Iris pigment epithelial cell (primary cell): ENCODE measurements at places on chromosomes 3 and 15.

GRCh38 chr15:65189102-65189740 lies 4.1 kb upstream of the CLPX start:
- DNase-seq = peak; percentile 47

- DNase-seq = no peak
Measured at GRCh38 chr3:33152363-33153360, 38.8 kb downstream of the CRTAP start.

DNA sequence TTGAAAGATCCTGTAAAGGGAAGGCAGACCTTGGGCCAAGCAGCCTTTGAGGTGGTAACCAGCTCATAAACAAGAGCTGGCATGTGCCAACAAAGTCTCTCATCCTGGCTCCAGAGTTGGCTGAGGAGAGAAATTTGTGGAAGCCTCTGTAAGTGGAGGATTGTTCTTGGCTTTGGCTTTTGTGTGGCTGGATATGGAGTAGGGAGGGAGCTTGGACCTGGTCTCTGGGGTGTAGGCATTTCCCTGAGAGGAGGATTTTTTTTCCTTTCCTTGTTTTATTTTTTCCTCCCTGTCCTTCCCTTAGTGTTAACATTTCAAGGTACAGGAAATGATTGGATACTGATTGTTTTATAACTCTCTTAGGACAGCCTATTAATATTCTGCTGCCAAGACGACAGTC lies 60.8 kb downstream of the ZNF609 start:
- DNase-seq = no peak

- DNase-seq = no peak
Measured at GRCh38 chr3:193851941-193852674, 259.1 kb downstream of the OPA1 start.

- DNase-seq = no peak
Measured at GRCh38 chr3:181336597-181336996, 347.1 kb upstream of the DNAJC19 start.

- no peak for DNase-seq
Measured at GRCh38 chr3:49713336-49714105, 6.0 kb downstream of the AMIGO3 start.

GRCh38 chr3:36695113-36695768 lies 69.1 kb downstream of the DCLK3 start:
- DNase-seq = no peak

DNA sequence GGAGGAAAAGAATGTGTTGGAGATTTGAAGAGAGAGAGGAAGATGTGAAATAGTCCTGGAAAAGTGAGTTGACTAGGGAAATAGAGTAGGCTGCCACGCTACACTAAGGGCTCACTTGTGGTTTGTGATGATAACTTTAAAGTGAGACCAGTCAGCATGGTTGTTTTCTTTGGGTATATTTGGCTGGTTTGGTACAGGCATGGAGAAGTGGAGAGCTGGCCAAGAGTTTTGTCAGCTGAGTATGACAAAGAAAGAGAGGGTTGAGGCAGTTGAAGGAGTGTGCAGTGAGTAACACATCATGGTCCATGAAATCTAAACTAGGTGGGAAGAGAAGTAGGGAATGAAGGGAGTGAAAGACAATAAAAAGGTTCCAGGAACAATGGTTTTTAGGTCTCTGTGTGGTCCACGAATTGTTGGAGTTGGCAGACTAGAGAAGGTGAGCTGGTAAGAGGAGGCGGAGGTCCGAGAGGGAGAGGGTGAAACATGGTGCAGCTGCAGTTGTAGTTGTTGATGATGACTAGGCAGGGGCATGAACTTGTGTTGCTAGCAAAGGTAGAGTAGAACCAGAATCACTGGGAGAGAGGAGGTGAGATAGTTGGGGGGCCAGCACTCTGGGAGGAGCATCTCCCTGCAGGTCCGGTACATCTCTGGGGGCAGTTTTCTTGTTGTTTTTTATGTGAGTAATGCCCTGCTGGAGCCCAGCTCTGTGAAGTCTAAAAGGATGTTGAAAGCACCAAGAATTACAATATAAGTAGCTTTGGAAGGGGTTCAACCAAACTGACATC lies 21.0 kb downstream of the ZNF80 start:
- DNase-seq = peak; percentile 6

DNA sequence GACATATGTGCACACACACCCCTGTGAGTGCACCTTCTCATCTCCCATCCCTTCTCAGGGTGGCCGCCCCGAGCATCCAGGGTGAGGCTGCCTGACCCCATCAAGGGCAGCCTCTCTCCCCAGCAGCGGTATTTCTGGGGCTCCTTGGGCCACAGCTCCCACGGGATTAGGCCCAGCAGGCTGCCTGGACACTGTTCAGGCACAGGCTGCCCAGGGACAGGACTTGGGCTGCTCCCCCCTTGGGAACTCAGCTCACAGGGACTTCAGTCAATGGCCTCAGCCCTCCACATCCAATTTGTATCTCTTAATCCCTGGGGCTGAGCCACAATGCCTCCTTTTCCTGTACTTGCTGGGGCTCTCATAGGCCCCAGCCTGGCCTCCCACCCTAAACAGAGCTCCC lies 35.0 kb downstream of the RHCG start:
- DNase-seq = no peak

DNA sequence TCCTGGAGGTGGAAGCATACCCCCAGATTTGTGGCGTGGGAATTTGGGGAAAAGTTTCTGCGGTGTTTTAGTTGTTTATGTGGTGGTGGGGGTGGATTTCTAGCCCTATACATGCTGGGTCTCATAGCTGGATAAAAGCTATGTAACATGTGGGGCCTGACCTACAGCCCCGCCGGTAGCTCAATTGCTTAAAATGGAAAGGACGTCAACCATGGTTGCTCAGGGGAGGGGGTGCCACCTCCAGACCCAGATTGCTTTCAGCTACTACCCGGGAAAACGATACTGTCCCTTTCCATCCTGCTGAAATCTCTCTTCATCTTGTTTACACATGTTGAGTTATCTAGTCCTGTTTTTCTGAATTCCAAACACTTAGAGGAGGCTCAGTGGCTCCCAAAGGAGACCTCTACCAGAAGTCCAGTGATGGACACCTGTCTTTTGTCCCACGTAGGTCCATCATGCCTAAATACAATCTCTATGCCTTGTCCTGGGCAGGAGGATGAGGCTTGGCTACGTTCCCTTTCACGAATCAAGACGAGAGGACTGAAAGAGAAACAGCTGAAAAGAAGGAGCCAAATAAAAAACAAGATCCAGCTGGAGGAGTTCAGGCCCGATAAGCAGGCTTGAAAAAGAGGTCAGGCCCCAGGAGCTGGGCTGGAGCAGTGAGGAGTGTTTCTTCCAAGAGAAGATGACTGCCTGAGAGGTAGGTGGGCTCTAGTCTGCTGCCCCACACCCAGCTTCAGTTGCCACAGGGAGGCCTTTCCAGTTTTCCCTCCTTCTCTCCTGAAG lies 72.1 kb upstream of the TPRG1 start:
- DNase-seq = no peak

DNA sequence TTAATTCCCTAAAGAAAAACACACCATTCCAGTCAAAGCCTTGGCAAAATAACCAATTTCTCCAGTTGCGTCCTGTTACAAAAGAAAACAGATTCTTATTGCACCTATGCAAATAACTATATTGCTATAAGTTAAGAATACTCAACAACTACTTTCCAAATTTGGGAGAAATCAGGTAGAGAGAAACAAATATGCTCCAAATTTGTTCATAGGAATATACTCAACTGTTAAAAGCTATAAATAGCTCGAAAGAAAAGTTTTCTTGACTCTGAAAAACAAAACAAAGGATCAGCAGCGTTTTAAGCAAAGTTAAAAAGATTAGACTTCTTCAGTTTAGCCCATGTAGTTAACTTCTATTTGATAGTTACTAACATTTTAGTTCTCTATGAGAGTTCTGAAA lies 20.1 kb upstream of the SKIL start:
- DNase-seq = no peak

- no peak for DNase-seq
Measured at GRCh38 chr3:19107719-19108118, 40.6 kb upstream of the KCNH8 start.

- no peak for DNase-seq
Measured at GRCh38 chr3:65005486-65005885, 317.7 kb upstream of the ADAMTS9 start.

DNA sequence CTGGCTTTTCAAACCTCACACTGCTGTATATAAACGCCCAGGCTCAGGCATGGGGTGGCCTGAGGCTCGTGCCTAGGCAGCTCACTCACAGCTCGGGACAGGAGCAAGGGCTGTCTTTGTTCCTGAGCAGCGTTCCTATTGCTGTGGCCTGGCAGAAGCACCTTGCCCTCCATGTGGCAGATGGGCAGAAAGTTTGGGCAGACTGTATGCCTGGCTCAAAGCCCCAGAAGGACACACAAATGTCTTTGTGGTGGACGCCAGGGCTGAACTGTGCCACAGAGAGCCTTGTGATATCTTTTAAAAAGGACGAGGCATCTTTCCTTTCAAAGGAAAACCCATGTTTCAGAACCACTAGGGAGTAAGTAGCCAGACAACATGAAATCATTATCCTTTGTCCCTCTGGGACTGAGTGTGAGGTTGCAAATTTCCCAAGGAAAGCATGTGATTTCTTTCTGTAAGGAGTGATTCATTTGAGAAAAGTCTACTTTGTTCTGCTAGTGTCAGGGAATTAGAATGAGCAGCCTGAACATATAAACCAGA lies 29.3 kb upstream of the UBE2E1 start:
- DNase-seq = peak; percentile 55

DNA sequence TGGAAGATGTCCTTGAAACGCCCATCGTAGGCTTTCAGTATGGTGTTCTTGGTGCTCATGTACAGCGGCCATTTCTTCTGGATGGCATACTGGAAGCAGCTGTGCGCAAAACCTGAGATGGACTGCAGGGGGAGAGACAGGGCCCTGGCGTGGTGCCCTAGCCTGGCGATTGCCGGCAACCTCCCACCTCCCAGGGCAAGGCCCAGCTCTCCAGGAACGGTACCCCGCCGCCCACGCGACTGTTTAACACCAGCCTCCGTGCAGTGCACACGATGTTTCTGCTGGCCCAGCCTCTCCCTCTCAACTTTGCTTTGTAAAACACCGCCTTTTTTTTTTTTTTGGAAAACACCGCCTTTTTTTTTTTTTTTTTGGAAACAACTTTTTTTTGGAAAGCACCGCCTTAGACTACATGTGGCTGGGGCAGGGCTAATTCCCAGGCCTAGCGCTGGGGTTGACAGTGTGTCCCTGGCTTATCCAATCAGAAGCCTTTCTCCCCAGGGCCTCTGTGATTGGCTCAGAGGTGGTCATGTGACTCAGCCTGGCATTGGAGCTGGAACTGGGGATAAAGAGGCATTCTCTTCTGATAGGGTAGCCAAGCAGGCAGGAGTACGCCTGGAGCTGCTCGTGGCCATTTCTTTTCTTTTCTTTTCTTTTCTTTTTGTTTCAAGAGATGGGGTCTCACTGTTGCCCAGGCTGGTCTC lies 14.7 kb downstream of the IDH2 start:
- DNase-seq = peak; percentile 31

DNA sequence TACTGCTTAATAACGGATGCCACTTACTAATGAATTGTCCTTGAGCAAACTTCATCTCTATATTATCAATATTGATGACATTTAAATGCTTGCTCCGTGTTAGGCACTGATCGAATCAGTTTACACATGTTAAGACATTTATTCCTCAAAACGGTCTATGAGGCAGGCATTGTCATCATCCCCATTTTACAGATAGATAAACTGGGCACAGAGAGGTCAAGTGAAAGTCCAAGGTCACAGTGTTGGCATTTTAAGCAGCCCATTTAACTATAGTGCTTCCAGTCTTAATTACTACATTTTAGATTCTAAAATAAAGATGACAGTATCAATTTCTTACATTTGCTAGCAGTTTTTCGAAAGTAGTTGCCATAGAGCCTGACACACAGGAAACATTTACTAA lies 966 bp upstream of the ABI3BP start:
- DNase-seq = no peak

DNA sequence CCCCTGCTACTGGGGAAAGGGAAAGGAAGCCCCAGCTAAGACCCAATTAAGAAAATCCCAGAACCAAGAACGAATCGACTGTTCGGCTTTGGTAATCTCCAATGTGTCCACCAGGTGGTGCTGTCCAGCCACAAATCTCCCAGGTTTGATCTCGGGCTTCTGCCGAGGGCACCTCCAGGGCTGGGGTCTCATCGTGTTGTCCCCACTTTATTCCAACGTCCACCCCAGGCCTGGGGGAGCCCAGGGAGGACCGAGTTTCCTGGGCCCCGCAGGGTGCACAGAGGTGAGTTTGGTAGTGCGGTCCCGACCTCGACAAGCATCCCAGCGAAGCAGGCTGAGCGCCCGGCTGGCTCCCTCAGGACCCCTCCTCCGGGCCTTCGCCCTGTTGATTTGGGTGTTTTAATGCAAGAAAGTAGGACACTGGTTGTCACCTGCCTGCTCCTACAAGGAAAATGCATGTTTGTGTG lies 185.1 kb downstream of the GOLGA6L6 start:
- no peak for DNase-seq

- DNase-seq = no peak
Measured at GRCh38 chr3:130088061-130088460, 6.4 kb downstream of the ALG1L2 start.

DNA sequence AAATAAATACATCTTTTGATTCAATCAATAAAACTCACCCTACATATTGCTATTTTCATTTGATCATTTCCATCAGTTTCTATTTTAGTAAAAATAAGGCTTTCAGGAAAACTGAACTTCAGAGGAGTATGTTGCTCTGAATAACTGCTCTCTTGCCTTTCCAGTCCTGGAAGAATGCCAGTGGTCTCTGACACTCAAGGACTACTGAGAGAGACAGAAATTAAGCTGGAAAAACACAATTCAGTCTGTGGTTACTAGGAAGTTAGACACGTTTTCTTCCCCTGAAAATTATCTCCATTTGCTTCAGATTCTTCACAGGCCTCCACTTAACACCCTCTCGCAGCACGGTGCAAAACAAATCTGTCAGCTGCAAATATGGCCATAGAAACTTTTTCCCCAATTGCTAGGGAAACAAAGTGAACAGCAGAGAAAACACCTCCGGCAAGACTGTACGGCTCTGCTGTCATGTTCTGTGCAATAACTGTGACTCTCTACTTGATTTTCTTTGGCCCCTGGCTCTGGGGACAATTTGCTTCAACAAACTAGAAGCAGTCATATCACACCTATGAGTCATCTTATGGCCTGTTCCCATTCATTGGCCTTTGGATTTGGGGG lies 353.0 kb downstream of the MAGI1 start:
- peak; percentile 47 for DNase-seq

GRCh38 chr3:143081844-143082778 lies 37.5 kb upstream of the CHST2 start:
- DNase-seq = no peak

DNA sequence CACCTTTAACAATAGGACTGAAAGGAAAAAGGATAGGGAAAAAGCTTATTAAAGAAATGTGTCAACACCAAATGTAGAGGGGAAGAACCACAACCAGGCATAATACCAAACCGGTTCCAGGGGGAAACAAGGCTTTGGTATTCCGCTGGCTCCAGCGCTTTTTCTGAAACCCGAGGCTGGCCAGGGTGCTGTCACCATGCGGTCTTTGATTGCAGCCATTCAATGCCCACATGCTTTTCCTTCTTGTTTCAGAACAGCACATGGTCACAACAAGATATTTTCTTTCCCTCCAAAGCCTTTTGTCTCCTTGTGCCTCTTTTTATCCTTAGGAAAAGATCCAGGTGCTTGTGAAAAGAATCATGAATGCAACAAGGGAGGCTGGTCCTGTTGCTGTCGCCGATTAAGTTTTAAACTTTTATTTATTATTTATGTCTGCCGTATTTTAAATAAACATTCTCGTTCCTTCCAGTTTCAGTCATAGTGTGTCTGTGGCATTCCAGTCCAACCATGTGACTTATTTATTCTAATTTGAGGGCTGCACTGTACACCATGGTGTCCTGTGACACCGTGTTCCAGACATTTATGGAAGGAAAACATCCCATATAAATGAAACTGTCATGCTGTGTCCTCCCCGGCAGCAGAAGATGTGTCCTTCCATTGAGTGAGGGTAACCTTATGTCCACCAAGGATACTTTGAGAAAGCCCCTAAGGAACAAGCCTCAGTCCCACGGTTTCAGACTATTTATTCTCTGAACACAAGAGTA lies 41.1 kb downstream of the CCK start:
- peak; percentile 32 for DNase-seq
